ENCODE measurements at places on chromosomes 12 and 14. TPM values are rescaled to one million over a fixed set of nuclear protein-coding genes. Genes with fewer than 3 reads are reported as not detected.
A peak's percentile ranks its signal among the peaks of the same experiment; 100 is the strongest.

GRCh38 chr14:67396381-67396970 lies 15.5 kb downstream of the PLEK2 start:
- no peaks in the 10 kb centered on the region for H3K36me3 ChIP-seq
- H3K4me1 ChIP-seq, result peaks cover 35% of the 10 kb centered on the region
- no peak for DNase-seq
- H3K27ac ChIP-seq, result no peak overlapping the region

CLEC1A gene
- not detected for total RNA-seq

DNA sequence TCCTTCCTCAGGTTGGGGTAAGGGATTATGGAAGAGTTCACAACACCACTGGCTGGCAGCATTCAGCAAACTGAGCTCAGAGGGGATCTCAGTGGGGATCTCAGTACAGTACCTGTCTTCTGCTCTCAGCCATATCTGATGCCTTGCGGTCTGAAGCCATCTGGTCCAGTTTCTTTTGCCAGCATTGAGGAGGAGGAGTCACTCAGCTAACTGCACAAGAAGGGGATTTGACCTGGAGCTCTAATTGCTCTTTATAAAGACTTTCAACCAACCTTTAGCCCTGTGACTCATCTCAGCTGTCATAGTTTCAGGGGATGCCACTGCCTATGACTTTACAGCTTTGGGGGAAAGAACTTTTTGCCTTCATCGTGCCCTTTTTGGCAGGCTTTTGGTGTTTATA lies 44.9 kb downstream of the JKAMP start:
- no peak overlapping the region for H3K27ac ChIP-seq
- no peak overlapping the region for H3K4me3 ChIP-seq
- no peak for DNase-seq

GRCh38 chr12:117067016-117067415 lies 32.2 kb downstream of the TESC start:
- DNase-seq, result no peak
- no peak overlapping the region for H3K27ac ChIP-seq
- H3K4me1 ChIP-seq, result no peaks in the 10 kb centered on the region

DNA sequence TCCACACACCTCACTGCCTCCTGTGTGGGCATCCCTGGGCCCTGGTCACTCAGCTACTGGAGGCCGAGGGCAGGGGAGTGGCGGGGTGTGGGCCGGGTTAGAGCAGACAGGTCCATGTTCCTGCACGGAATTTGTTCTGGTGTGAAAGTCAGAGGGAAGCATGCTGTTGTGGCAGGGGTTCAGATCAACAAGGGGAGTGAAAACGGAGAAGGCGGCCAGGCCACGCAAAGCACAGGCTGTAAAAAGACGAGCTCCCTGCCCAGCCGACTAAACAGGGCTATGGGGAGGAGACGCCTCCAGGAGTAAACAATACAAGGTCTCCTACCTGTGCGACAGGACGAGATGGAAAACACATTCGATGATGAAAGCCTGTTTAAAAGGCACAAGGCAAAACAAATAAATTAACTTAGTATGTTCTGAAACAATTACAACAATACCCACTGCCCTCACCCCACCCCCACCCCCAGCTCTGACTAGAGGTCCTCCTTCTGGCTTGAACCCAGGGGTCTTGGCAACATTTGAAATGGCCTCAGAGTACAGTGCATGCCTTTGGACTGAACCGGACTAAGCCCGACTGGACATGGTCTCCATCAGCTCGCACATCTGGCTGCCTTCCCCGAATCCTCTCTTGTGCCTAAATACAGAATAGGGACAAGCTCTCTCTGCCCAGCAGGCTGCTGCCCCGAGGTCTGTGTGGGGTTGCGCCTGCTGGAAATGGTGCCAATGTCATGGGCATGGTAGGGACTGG lies 274.9 kb upstream of the DIO3 start:
- no peak overlapping the region for H3K4me3 ChIP-seq
- DNase-seq, result peak; percentile 20
- H3K27ac ChIP-seq, result peak overlapping the region; percentile 99
- H3K27me3 ChIP-seq, result no peaks in the 10 kb centered on the region
- H3K4me1 ChIP-seq, result peaks cover 68% of the 10 kb centered on the region

GRCh38 chr14:95221531-95221930 lies 64.2 kb upstream of the DICER1 start:
- H3K4me1 ChIP-seq, result peaks cover 22% of the 10 kb centered on the region
- peaks cover 19% of the 10 kb centered on the region for H3K36me3 ChIP-seq
- DNase-seq, result no peak
- no peaks in the 10 kb centered on the region for H3K27me3 ChIP-seq

DDHD1 gene
- 7.2 TPM for total RNA-seq

DNA sequence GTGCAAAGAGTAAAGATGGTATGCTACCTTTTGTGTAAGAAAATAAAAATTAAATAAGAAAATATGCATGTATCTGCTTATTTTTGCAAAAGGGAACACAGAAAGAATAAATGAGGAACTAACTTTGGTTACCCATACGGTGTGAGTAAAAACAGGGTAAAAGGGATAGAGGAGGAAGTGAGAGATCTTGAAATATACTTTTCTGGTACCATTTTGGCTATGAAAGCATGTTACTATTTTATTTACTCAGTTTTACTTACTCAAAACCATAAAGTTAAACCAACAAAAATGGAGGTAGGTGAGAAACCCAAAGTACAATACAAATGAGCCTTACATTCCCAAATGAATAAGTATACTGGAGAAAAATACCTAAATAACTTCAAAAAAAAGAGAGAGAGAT lies 122.0 kb upstream of the EGLN3 start:
- H3K36me3 ChIP-seq, result no peaks in the 10 kb centered on the region
- no peak overlapping the region for H3K4me3 ChIP-seq
- peaks cover 2% of the 10 kb centered on the region for H3K27me3 ChIP-seq
- DNase-seq, result no peak
- no peak overlapping the region for H3K27ac ChIP-seq

DNA sequence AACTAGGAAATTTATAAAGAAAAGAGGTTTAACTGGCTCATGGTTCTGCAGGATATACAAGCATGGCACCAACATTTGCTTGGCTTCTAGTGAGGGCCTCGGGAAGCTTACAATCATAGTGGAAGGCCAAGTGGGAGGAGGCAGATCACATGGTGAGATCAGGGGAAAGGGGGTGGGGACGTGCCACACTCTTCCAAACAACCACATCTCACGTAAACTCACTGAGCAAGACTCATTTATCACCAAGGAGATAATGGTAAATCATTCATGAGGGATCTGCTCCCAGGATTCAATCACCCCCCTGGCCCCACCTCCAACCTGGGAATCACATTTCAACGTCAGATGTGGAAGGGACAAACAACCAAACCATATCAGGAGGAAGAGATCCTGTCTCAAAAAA lies 35.8 kb downstream of the NUMB start:
- no peak overlapping the region for H3K4me3 ChIP-seq
- DNase-seq, result no peak
- H3K27ac ChIP-seq, result no peak overlapping the region
- no peaks in the 10 kb centered on the region for H3K27me3 ChIP-seq

GRCh38 chr14:89669193-89669592 lies 252.2 kb upstream of the FOXN3 start:
- no peaks in the 10 kb centered on the region for H3K27me3 ChIP-seq
- DNase-seq, result no peak
- peaks cover 31% of the 10 kb centered on the region for H3K4me1 ChIP-seq
- H3K4me3 ChIP-seq, result no peak overlapping the region
- H3K27ac ChIP-seq, result no peak overlapping the region

ZC2HC1C gene
- 3.3 TPM for total RNA-seq

DNA sequence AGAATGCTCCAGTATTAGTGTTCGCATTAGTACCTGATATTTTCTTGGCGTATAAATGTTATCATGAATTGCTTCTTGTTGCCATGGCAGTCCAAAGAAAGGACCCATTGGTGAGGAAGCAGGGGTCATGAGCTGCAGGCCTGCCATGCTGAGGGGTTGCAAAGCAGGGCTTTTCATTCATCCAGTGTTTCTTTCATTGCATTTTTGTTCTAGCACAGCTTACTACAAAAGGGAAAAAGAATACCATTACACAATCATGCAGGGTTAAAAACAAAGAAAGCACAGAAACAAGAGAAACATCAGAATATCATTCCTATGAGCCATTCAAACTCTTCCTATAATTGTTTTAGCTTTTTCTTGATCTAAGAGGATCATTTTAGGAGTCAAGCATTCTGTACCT lies 24.0 kb downstream of the DICER1 start:
- no peaks in the 10 kb centered on the region for H3K27me3 ChIP-seq
- no peak overlapping the region for H3K27ac ChIP-seq
- peaks cover 12% of the 10 kb centered on the region for H3K4me1 ChIP-seq
- H3K4me3 ChIP-seq, result no peak overlapping the region
- DNase-seq, result no peak

RIPK3 gene
- not detected for total RNA-seq

CLEC9A gene
- not detected for total RNA-seq

PPHLN1 gene
- total RNA-seq, result 84.1 TPM

DPF3 gene
- total RNA-seq, result 0.60 TPM

WDHD1 gene
- total RNA-seq, result 44.4 TPM

ERGIC2 gene
- 70.7 TPM for total RNA-seq

DNA sequence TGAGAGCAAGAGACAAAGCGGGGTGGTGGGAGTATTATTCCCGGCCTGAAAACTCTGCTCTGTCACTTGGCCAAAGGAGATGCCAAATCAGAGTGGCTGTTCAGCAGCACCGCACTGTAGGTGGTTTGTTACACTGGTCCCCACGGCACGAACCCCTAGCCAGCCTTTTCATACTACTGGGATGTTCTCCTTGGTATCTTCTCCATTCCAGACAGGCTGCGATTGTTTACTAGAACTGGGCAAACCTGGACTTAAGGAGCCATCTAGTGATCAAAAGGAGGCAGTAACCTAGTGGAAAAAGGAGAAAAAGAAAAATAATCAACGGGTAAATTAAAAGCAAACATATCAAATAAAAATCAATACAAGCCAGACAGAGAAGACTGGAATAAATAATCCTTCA lies 58.9 kb upstream of the TMTC2 start:
- H3K4me1 ChIP-seq, result no peaks in the 10 kb centered on the region
- H3K36me3 ChIP-seq, result no peaks in the 10 kb centered on the region
- DNase-seq, result peak; percentile 21
- H3K4me3 ChIP-seq, result no peak overlapping the region

PDZRN4 gene
- total RNA-seq, result not detected

C12orf60 gene
- 2.3 TPM for total RNA-seq

GPR65 gene
- total RNA-seq, result not detected

DNA sequence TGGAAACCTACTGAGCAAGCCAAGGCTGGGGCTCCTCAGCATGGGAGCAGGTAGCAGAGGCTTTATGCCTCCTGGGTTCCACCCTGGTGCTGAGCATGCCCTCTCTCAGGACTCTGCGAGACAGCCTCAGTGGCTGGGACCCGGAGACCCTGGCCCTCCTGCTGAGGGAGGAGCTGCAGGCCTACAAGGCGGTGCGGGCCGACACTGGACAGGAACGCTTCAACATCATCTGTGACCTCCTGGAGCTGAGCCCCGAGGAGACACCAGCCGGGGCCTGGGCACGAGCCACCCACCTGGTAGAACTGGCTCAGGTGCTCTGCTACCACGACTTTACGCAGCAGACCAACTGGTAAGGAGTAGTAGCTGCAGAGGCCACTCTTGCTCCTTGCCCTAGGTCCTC lies 8.4 kb downstream of the ESPL1 start:
- H3K36me3 ChIP-seq, result peaks cover 38% of the 10 kb centered on the region
- DNase-seq, result no peak
- H3K27me3 ChIP-seq, result no peaks in the 10 kb centered on the region
- no peak overlapping the region for H3K4me3 ChIP-seq

DAO gene
- 1.1 TPM for total RNA-seq

- no peak overlapping the region for H3K4me3 ChIP-seq
- peaks cover 3% of the 10 kb centered on the region for H3K27me3 ChIP-seq
- DNase-seq, result no peak
Observed at GRCh38 chr14:67493092-67493717, 4.7 kb upstream of the TMEM229B start.

- no peak overlapping the region for H3K27ac ChIP-seq
- no peaks in the 10 kb centered on the region for H3K36me3 ChIP-seq
- H3K4me1 ChIP-seq, result peaks cover 9% of the 10 kb centered on the region
- DNase-seq, result no peak
Observed at GRCh38 chr14:54232735-54233134, 164.1 kb upstream of the CDKN3 start.

GLTP gene
- 12.9 TPM for total RNA-seq

LHX5 gene
- not detected for total RNA-seq

- H3K27ac ChIP-seq, result no peak overlapping the region
- DNase-seq, result no peak
- no peaks in the 10 kb centered on the region for H3K27me3 ChIP-seq
Observed at GRCh38 chr14:36741858-36742257, 80.2 kb downstream of the PAX9 start.

DNA sequence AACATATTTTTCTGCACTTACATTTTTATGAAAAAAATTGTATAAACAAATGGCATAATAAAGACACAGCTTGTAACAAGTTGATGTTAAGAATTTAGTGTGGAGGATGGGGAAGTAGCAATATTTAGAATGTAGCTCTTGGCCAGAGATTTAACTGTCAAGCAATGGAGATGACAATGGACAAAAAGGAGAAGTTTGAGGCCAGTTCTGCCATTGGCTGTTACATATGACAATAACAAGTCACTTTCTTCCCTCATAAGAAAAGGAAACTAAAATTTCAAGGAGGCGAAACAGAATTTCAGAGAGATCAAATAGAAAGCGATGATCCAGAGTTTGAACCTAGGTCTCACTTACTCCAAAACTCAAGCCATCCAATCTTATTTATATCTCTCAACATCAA lies 122.8 kb upstream of the CCDC175 start:
- H3K4me3 ChIP-seq, result no peak overlapping the region
- no peaks in the 10 kb centered on the region for H3K4me1 ChIP-seq
- no peaks in the 10 kb centered on the region for H3K27me3 ChIP-seq
- H3K27ac ChIP-seq, result no peak overlapping the region
- no peaks in the 10 kb centered on the region for H3K36me3 ChIP-seq
